Epithelial cell of proximal tubule (primary cell): ENCODE measurements at places on chromosomes 2 and 18.

GRCh38 chr18:48440924-48441323 is 31.7 kb upstream of the ZBTB7C start:
- no peak for DNase-seq

DNA sequence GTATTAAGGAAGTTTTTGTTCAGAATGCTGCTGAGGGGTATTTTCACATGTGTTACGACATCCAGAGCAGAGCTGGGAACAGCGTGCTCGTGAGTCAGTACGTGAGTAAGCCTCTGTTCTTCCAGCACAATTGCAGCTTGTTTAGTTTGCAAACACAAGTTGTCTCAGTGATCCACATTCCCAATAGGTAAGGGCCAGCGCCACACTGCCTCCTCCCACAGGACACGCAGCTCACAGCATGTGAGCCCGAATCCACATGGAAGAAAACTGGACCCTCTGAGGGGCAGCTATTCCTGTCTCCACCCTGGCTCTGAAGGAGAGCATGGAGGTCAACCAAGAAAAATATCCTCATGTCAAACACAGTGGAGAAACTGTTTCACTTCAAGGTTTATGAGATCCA is 173.9 kb upstream of the PID1 start:
- peak; percentile 52 for DNase-seq

- no peak for DNase-seq
Observed at GRCh38 chr2:163563336-163563735, 172.5 kb downstream of the FIGN start.

GRCh38 chr2:233418052-233418760 is 63.9 kb downstream of the DGKD start:
- DNase-seq: no peak

GRCh38 chr18:63263444-63263843 is 56.1 kb downstream of the BCL2 start:
- no peak for DNase-seq

DNA sequence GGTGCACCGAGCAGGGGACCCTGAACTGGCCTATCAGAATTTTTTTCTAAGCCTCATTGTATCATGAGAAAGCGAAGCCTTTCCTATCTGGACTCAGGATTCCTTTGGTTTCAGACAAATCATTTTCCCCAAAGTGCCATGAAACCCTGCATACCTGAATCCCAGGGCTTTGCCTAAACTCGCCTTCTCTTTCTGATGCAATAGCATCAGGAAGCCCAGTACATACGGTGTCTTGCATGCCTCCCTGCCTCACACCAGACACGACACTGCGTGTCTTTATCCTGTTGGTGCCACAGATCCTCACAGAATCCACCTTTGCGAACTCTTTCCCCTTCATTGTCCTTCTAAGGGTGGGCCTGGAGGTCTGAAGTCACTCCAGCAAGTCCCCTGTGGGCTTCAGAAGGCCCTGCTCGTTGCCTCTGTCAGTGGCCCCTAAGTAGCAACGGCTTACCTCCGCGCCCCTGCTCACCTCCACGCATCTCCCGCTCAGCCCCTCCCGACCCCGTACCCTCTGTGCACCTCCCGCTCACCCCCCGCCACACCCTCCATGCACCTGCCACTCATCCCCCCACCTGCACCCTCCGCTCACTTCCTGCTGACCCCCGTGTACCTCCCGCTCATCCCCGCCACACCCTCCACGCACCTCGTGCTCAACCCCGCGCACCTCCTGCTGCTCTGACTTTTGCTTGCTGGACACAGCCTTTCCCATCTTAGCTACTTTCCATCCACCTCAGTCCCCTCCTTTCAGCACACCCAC is 83.4 kb downstream of the TPGS2 start:
- DNase-seq: no peak

- no peak for DNase-seq
Observed at GRCh38 chr18:7516266-7517117, 50.6 kb upstream of the PTPRM start.

GRCh38 chr2:201118961-201119854 is 3.2 kb downstream of the CFLAR start:
- no peak for DNase-seq

GRCh38 chr2:109193807-109194619 is 65.0 kb downstream of the SH3RF3 start:
- no peak for DNase-seq

DNA sequence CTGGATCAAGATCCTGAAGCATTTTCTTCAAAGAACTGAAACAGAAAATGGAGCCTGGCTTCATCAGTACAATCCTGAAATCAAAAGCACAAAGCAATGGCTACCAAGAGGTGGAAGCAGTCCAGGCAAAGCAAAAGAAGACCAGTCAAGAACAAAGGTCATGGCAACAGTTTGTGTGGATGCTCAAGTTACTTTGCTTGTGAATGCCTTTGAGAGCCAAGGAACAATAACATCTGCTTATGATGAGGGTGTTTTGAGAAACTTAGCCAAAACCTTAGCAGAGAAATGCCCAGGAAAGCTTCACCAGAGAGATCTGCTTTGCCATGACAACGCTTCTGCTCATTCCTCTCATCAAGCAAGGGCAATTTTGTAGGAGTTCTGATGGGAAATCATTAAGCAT is 723.1 kb downstream of the TMEM182 start:
- no peak for DNase-seq

DNA sequence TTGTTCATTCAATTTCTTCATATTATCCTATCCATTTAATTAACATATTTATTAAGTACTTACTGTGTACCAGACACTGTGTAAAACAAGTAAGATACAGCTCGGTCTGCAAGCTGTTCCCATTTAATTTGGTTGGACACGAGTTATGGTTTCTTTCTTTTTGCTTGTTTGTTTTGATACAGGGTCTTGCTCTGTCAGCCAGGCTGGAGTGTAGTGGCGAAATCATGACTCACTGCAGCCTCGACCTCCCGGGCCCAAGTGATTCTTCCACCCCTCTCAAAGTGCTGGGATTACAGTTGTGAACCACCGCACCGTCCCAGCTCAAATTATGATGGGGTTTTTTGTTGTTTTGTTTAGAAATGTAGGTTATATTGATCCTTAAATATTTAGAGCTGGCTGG is 9.0 kb downstream of the CYBRD1 start:
- DNase-seq: no peak

DNA sequence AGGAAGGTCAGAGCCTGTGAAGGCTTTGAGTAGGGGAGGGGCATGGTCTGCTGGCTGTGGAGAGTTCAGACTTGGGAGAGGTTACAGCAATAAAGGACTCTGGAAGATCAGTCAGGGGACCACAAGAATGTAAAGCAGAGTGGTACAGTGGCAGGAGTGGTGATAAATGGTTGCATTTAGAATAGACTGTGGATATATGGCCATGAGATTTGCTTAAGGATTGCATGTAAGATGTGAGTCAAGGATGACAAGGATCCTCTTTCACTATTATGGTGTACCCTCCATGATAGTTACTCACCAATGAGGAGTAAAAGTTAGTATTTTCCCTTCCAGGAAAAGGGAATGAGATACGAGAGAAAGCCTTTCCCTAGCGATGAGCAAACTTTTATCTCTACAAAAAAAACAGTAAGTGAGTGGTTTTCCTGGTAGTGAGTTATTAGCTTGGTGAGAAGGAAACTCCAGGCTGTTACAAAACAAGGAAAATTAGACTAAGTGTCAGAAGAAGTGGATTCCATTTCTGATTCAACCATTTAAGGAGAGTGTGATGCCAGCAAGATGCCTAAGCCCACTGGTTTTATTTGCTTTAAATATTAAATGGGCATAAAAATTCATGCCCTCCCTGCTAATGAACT is 818.0 kb upstream of the ACVR2A start:
- DNase-seq: no peak

DNA sequence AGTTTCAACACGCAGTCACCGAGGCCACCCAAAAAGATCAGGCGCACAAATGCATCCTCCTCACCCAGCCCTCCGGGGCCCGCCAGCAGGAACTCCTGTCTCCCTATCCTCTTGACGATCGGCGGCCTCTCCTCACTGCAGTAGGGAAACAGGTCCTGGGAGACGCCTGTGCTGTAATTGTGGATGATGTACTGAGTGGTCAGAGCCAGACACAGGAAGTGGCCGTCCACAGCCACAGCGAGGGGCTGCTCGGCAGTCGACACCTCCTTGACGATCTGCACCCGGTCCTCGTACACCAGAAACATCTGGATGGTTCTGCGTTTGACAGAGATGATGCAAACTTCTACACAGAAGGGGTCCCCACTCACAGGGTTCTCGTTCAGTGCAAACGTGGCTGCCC is 22.0 kb downstream of the TGFBRAP1 start:
- no peak for DNase-seq

DNA sequence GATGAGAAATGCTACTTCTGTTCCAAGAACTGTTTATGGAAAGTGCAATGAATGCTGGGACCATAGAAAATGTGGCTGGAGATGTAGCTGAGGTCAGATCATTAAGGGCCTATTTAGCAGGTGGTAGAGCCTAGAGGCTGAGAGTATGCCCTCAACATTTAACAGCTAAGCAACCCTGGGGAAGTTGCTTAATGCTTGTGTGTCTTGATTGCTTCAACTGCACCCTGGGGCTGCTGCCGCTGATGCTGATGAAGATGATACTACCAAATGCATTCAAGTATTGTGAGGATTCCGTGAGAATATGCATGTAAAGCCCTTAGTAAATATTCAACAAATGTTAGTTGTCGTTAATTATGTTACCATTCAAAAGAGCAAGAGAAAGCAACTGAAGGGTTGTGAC is 273.2 kb downstream of the BCL11A start:
- no peak for DNase-seq

- DNase-seq: no peak
Observed at GRCh38 chr2:233936089-233936488, 18.9 kb downstream of the TRPM8 start.

DNA sequence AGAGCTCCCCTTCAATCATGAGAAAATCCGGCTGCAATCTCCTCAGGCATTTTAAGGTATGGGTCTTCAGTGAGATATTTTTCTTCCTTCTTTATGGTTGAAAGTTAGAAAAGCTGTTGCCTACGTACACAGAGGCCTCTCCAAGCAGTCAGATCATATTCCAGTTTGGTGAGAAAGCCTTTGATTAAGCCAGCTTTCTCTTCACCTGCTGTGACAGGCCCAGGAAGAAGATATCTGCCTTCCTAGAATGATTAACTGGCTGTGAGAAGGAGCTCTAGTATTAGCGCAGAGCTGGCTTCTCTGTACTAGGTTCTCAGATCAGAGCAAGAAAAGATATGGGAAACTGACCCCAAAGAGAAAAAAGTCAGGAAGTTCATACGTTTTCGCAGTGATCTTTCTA is 585.0 kb upstream of the CHAC2 start:
- DNase-seq: no peak

GRCh38 chr18:3791238-3791637 is 341.3 kb downstream of the TGIF1 start:
- DNase-seq: no peak

DNA sequence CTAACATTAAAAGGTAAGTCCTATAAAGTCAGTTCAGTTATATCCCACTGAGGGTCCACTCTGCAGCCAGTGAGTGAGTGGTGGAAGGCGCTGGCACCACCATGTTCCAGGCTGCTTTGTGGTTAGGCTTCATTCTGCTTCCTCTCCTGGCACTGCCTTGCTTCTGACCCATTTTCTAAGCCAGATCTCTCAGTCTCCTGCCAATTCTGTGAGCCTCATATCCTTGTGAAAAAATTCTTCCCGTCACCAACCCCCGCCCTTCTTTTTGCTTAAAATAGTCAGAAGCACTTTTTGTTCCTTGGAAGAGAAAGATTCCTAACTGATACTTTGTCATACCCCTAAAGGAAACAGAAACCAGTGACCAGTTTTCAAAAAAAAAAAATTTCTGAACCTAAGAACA is 139.8 kb upstream of the NCK2 start:
- DNase-seq: no peak

- DNase-seq: no peak
Observed at GRCh38 chr2:43511199-43511598, 84.6 kb downstream of the THADA start.

- no peak for DNase-seq
Observed at GRCh38 chr18:59646228-59646962, 50.8 kb downstream of the CCBE1 start.

- no peak for DNase-seq
Observed at GRCh38 chr18:3725115-3725514, 275.1 kb downstream of the TGIF1 start.

DNA sequence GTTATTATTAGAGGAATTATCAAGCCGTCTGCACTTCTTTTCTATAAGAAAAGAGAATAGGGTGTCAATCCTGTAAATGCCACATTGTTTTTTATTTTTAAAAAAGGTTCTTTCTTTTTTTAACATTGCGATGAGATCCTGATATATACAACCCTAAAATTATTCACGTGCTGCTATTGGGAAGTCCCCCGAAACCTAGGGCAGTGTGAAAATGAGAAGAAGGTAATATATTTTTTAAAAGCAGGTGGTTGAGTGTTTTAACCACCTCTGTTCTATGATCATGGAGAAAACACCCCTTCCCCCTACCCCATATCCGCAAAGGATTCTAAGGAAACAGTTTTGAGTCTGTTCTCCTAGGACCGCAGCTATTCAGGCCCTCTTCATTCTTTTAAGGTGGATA is 94.5 kb upstream of the KLHL14 start:
- DNase-seq: no peak

GRCh38 chr2:16666449-16666801 is 791 bp upstream of the CYRIA start:
- no peak for DNase-seq

DNA sequence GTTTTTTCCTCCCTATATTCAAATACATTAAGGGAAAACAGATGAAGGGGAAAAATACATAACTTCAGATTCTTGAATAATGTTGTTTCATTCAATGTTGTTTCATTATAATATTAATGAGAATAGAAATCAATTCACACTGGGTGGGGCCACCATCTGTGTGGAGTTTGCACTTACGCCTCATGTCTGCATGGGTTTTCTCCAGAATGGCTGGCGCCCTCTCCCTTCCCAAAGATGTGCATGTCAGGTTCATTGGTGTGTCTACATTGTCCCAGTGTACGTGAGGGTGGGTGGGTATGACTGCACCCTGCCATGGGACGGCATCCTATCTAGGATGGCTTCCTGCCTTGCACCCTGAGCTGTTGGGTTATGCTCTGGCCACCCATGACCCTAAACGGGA is 51.7 kb downstream of the COBLL1 start:
- no peak for DNase-seq

DNA sequence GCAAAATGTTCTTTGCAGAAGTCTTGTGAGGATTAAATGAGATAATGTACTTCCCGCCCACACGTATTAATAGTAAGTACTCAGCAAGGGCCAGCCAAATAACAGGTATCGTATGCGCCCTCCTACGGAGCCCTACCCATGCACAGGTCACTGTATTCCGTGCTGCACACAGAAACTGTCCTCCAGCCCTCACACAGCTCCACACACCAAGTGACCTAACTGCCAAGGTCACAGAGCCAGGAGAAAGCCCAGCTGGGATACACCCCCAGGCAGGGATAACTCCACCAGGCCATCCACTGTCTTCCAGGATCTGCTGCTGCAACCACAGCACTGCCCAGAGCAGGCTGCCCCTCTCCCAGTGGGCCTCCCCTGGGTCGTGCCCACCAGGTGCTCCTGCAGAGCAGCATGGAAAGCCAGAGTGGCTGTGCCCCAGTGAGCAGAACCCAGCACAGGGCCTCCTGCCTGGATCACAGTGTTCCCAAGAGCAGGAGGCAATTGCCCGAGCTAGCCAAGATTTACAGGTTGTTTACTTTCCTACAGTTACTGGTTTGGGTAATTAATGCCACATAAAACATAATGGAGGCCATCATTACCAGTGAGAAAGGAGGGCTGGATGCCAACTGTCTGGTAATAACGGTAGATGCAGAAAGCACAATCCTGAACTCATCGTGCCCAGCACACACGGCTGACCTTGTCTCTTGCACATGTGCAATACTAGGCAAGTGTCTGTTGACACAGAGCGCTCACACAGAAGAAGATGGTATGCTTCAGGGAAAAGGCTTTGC is 24.4 kb downstream of the TFCP2L1 start:
- no peak for DNase-seq
